ENCODE measurements at places on chromosomes 11 and 22. TPM values are rescaled to one million over a fixed set of nuclear protein-coding genes. Genes with fewer than 3 reads are reported as not detected.

- no peak overlapping the region for H3K4me3 ChIP-seq
- no peaks in the 10 kb centered on the region for H3K27me3 ChIP-seq
These were observed 682.2 kb upstream of the RAG2 start for GRCh38 chr11:37280200-37280599.

- H3K4me1 ChIP-seq = no peaks in the 10 kb centered on the region
- no peak for DNase-seq
- no peaks in the 10 kb centered on the region for H3K36me3 ChIP-seq
- H3K27me3 ChIP-seq = no peaks in the 10 kb centered on the region
- no peak overlapping the region for H3K4me3 ChIP-seq
- no peak overlapping the region for H3K27ac ChIP-seq
These were observed 123.6 kb downstream of the MN1 start for GRCh38 chr22:27677905-27678458.

DNA sequence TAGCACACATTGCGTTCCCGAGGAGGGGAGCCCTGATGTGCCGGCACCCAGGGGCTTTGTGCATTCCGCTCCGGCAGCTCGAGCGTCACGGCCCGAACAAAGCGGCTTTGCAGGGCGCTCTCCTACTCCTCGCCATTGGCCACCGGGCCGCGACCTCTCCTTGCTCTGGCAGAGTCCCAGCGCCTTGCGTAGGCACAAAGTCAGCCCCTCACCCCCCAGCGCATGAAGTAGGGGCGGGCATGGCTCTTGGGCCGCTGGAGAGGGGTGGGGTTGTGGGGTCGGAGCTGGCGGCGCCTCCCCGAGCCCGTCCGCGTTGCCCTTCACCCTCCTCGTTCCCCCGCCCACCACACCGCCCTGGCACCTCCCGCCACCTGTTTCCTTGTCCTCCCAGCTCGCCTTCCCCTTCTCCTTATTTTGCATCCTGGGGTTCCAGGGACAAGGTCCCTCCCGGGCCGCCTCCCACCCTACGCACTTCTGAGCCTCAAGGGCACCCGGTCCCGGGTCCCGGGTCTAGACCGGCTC is 753 bp upstream of the PPARA start:
- no peak for DNase-seq
- peaks cover 23% of the 10 kb centered on the region for H3K4me1 ChIP-seq
- H3K4me3 ChIP-seq = peak overlapping the region; percentile 26
- H3K27me3 ChIP-seq = no peaks in the 10 kb centered on the region
- H3K36me3 ChIP-seq = no peaks in the 10 kb centered on the region
- no peak overlapping the region for H3K27ac ChIP-seq

DNA sequence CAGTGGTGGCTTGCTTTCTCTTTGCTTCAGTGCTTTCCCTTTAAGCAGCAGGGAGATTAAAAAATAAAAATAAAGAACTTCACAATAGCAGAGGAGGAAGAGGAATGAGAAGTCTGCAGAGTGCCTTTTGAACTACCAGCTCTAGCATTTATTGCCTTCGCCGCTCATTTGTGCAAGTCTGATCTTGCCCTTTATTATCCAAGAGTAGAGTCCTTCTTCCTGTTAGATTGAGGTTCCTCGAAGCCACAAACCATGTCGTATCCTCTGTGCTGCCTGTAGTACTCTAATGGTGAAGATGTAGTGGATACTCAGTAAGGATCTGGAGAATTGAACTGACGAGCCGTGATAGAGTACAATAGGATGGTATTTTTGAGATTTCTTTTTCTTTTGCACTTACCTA is 101.2 kb upstream of the RAG2 start:
- no peak for DNase-seq
- no peaks in the 10 kb centered on the region for H3K36me3 ChIP-seq
- H3K4me1 ChIP-seq = no peaks in the 10 kb centered on the region
- no peak overlapping the region for H3K27ac ChIP-seq
- H3K4me3 ChIP-seq = no peak overlapping the region

DNA sequence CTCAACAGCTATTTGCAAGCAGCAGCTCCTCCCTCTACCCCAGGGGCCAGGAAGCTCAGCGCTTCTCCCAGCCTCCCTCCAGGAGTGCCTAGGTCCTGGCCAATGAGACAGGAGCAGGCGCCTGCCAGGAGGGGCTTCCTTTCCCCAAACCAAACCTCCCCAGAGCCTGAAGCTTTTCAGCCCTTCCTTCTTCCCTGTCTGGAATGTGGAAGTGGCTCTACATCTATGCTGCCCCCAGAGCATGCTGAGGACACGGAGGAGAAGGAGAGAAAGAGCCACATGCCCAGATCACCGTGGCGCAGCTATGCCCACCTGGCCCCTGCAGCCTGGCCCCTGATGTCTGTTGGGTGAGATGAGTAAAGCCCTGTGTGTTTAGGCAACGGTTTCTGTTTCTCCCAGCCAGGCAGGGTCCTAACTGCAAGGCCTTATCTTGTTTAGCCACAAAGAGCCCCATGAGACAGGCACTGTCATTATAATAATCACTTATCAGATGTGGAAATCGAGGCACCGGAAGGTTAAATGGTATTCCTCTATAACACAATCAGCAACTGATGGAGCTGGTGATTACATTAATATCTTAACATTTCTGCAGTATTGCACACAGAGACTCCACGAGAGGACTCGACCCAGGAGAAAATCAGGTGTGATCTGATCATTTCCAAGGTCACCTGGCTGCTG is 315.8 kb downstream of the CTTN start:
- H3K4me3 ChIP-seq = no peak overlapping the region
- H3K27ac ChIP-seq = no peak overlapping the region
- H3K4me1 ChIP-seq = no peaks in the 10 kb centered on the region
- DNase-seq = no peak
- H3K36me3 ChIP-seq = no peaks in the 10 kb centered on the region

GRCh38 chr11:16403851-16404250 is 47.5 kb upstream of the SOX6 start:
- no peaks in the 10 kb centered on the region for H3K36me3 ChIP-seq
- H3K27ac ChIP-seq = no peak overlapping the region
- H3K27me3 ChIP-seq = no peaks in the 10 kb centered on the region
- H3K4me3 ChIP-seq = no peak overlapping the region
- no peak for DNase-seq
- H3K4me1 ChIP-seq = no peaks in the 10 kb centered on the region

GRCh38 chr11:112176077-112176476 is 765 bp downstream of the BCO2 start:
- peaks cover 19% of the 10 kb centered on the region for H3K4me1 ChIP-seq
- no peaks in the 10 kb centered on the region for H3K27me3 ChIP-seq
- H3K27ac ChIP-seq = no peak overlapping the region
- no peak overlapping the region for H3K4me3 ChIP-seq
- H3K36me3 ChIP-seq = no peaks in the 10 kb centered on the region
- DNase-seq = no peak

DNA sequence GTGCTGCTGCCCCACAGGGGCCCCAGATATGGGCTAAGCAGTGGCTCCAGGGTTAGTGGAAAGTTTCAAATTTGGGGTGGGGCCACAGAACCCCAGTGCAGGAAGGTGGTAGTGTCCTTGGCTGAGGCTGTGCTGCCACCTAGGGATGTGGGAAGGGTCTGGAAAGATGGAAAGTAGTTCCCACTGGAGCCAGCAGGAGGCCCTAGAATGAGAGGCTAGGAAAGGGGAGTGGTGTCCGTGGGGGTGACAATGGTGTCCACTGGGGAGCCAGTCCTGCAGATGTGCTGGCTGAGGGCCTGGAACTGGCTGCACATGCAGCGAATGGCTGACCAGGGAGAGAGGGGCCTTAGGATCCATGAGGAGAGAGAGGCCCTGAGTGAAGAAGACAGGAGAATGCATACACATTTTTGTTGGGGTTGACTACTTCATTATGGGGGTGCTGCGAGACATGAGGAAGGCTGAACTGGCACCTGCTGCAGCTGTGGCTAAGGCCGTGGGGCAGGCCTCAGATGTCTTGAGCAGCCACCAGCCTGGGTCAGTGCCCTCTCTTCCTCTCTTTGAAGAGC is 21.1 kb downstream of the RFPL3 start:
- no peaks in the 10 kb centered on the region for H3K4me1 ChIP-seq
- H3K27me3 ChIP-seq = no peaks in the 10 kb centered on the region
- no peak for DNase-seq
- H3K36me3 ChIP-seq = no peaks in the 10 kb centered on the region
- H3K4me3 ChIP-seq = no peak overlapping the region
- H3K27ac ChIP-seq = no peak overlapping the region

Gene SPCS2
- total RNA-seq = 98.5 TPM

Gene APOA4
- total RNA-seq = not detected
